Dermis blood vessel endothelial cell (primary cell): ENCODE measurements at places on chromosomes 1 and 21.

DNA sequence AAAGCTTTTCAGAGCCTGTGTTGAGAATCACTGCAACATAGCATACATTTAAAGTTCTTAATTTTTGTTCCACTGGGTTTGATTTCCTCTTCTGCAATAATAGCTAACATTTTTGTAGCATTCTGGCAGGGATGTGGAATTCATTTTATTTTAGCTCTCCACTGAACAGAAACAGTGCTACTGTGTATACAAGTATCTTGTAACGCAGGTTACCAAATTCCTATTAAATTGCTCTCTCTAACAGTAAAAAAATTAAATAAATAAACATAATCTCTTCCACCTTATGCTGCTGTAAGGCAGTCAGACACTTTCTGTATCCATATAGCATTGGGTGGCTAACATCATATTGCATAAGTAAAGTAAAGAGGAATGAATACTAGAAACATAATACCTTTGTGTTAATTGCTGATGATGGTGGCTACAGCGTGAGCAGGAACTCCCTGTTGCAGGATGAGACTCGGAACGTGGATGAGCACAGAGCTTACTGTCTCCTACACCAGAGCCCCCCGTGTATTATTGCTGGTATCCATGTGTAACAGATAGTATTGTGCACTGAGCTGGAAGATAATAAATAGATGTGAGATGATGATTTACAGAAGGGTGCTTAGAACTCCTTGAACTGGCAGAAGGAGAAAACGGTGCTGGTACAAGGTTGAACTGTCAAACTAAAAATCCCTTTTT, 276.9 kb upstream of the SNX7 start:
- no peak for DNase-seq

GRCh38 chr1:12208271-12208670, 21.6 kb upstream of the VPS13D start:
- DNase-seq, result peak; percentile 5

DNA sequence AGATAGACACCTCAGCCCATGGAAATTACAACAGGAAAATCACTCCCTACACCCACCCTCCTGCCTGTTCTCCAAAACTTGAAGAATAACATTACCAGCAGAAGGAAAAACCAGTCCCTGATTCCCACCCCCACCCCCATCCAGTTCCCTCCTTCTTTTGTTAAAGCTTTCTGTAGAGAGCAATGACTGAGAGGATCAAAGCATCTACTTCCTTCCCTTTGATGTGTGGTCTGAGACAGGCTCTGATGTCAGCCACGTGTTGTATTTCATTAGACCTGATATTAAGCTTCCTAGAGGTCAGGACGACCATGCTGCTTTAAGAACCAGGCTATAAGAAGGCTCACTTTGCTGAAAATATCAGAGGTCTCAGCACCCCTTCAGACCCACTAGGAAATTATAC, 73.9 kb upstream of the HAO2 start:
- DNase-seq, result no peak

DNA sequence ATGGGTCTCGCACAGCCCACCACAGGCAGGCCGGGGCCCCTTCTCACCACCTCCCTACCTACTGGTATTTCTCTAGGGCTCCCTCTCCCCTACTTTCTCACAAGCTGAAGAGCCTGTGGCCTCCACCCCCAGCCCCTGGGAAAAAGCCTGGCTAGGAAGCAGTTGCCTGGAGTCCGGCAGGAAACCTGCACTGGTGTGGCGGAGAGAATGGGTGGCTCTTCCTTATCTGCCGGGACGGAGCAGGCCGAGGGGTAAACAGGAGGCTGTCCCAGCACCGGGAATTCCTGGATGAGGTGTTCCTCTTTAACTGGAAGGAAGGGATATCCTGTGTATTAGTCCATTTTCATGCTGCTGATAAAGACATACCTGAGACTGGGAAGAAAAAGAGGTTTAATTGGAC, 125.8 kb downstream of the TLR5 start:
- peak; percentile 55 for DNase-seq

DNA sequence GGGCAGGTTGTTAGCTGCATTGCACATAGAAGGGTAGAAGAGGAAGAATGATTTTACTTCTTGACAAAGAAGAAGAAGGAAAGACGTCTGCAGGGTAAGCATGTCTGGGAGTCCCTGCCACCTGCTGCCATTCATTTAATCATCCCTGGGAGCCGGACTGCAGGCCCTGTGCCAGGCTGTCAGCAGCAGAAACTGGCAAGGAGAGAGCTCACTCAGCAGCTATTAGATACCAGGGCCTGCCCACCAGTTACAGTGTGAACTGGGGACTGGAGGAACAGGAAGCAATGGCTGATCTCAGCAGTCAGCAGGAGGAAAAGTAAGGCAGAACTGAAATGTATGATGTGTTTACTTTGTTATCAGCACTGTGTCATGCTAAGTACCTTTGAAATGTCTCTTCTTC, 75.7 kb upstream of the C1orf87 start:
- DNase-seq, result no peak

GRCh38 chr1:118210051-118210722, 25.2 kb upstream of the SPAG17 start:
- no peak for DNase-seq

DNA sequence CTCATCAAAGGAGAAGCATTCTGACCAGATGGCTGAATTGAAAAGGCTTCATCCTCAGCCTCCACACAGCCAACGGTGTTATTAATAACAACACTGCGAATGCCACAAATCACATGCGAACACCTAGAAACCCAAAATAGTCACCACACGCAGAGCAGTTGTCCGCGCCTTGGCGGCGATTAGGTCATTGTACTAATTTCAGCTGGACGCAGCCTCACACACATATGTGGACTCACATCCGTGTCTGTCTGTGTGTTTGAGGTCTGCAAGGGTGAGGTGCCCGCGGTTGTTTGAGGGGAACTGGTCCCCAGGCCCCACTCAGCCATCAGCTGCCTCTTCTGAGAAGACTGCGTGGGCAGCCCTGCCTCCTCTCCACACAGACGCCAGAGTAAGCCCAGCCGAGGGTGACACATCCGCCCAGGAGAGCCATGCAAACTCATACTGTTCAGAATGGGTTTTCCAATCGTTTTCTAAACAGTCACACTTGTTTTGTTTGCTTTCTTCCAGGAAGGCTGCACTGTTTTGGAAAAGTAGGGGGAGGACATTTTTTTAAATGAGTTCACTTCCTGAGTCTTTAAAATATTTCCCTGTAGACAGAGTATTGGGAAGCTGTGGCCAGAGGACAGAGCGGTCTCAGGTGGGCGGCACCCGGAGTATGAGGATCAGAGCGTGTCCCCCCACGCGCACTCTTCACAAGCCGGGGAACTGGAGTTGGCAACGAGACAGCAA, 53.4 kb downstream of the TOMM20 start:
- DNase-seq, result peak; percentile 93

GRCh38 chr1:209375671-209376365, 207.7 kb upstream of the CAMK1G start:
- no peak for DNase-seq

GRCh38 chr1:192600275-192600674, 24.7 kb downstream of the RGS1 start:
- no peak for DNase-seq

GRCh38 chr21:44729336-44730027, 18.1 kb upstream of the TSPEAR start:
- no peak for DNase-seq

DNA sequence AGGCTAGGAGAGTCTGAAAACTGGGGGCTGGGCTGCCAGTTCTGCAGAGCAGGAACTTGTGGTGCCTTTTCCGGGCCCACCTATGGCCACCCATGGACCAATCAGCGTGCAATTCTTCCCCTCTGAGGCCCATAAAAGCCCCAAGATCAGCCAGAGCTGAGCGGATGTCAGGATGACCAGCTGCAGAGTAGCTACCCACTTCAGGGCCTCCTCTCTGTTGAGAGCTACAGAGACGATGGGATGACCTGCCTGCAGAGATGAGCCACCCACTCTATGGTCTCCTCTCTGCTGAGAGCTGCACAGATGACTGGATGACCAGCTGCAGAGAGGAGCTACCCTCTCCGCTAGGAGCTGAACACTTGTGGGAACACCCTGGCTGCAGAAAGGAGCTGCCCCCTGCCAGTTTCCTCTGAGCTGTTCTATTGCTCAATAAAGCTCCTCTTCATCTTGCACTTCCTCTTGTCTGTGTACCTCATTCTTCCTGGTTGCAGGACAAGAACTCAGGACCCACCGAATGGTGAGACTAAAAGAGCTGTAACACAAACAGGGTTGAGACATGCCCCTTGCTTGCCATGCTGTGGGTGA, 12.8 kb upstream of the AADACL4 start:
- no peak for DNase-seq

DNA sequence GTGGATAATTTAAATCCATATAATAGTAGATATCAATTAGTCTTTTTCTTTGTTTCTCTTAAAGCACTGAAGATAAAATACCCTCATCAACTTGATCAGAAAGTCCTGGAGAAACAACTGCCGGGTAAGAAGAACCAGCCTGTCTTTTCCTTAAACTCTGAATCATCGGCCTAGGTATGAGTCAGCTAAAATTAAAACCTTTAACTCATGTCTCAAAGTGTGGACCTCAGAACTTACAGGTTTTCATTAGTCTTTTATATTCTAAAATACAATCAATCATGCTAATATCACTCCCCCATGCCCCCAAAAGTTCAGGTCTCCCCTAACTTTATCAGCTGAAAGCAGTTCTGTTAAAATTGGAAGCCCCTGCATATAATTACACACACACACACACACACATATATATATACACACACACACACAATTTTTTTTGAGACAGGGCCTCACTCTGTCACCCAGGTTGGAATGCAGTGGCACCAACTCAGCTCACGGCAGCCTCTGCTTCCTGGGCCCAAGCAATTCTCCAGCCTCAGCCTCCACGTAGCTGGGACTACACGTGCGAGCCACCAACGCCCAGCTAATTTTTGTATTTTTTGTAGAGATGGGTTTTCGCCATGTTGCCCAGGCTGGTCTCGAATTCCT, 61.3 kb downstream of the B3GALNT2 start:
- DNase-seq, result peak; percentile 67

DNA sequence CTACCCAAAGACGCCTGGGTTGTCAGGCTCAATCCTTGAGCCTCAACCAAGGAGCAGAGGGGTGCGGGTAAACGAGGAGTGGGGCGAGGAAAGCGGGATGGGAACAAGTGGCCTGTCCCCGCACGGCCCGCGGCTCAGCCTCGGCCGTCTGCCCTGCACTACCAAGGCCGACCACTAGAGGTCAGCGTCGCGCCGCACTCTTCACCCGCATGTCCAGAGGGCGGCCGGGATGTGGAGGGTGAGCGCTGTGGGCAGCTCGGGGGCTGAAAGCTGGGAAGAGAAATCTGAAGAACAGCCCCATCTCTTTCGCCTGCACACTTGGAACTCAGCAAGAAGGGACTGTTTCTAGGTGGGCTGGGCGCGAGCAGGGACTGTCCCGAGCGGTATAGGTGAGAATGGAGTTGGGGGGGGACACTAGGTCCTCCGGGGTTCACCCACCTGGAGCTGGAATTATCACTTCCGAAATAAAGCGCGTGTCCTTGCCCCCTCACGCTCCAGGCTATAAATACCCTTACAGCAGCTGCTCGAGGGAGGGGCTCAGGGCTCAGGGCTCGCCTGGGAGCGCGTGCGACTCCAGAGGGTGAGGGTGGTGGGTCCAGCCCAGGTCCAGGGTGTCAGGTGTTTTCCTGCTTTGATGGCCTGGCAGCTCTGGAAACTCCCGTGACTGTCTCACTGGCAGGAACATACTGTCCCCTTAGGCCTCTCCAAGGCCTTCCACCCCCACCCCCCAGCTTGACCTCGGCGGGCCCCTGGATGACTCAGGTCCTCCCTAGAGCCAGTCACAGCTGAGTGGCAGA, 9.8 kb downstream of the SLC30A2 start:
- peak; percentile 85 for DNase-seq

- DNase-seq, result no peak
These were observed 59.5 kb downstream of the UROD start for GRCh38 chr1:45071567-45071966.

GRCh38 chr1:33918368-33918767, 54.5 kb downstream of the HMGB4 start:
- DNase-seq, result no peak

DNA sequence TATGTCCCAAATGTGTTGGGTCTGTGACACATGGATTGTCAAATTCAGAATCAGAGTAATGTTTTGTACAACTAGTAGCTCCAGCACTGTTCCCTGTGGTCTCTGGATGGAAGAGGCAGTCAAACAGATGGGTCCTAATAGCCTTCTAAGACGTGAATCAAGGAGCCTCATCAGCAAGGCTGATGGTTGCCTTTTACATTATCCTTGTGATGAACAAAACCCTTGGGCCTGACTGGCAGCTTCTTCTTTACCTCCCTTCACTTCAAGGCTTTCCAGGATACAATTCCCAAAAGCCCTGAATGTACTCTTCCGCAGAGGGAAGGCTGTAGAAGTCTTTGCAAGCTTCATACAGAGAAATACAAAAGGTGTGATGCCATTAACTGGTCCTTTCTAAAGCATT, 633.3 kb downstream of the USP25 start:
- DNase-seq, result no peak

- DNase-seq, result no peak
These were observed 19.9 kb downstream of the LGR6 start for GRCh38 chr1:202213361-202214088.

GRCh38 chr1:162040657-162041056, 17.0 kb upstream of the OLFML2B start:
- DNase-seq, result peak; percentile 64

DNA sequence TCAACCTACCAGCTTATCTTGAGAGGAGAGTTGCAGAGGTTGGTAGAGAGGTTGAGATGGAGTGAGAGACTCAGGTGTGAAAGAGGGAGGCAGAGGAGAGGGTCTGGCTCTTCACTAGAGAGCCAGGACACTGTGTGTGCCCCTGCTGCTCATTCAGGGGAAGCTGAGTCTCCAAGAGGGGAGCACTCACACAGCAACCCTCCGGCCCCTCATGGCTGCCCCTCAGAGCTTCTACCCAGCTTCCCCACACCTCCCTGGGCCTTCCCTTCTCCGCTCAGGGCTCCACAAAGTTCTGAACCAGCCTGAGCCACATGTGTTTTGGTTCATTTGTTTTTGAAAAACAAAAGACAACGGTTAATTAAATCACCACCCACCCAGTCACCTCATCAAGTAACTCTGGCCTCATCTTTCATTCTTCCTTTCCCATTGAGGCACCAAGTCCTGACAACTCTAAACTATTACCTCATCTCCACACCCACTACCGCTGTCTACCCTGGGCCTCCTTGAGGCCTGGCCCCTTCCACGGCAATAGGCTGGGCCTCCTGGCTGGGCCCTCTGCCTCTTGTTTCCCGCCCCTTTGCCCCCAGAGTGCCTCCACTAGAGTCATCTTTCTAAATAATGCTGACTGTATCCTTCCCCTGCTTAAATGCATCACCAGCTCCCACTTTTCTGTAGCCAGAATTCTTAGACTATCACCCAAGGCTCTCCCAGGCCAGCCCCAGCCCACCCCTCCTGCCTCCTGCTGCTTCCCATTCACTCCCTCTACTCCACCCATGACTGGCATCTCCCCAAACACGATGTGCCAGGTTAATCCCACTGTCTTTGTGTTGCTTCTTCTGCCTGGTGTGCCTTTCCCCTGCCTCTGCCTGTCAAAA, 33.0 kb downstream of the TNNT2 start:
- DNase-seq, result no peak

DNA sequence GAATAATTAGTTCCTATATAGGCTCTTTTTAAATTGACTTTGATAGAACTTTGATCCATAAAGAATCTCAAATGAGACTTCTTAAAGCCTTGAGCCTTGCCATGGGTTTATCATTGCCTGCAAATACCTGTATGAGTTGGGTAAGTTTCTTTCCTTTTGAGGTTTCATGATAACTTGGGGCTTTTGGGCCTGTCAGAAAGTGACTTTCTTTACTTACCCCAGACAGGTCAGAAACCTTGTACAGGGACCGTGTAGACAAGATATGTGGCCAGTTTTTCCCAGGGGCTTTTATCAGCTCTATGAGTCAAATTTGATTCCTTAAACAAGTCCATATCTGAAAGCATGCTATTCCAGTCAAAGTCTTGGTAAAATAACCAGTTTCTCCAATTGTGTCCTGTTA, 17.3 kb downstream of the KCTD3 start:
- no peak for DNase-seq
